ENCODE measurements at places on chromosomes 6 and 20.

GRCh38 chr6:5422321-5422915 is 161.1 kb downstream of the FARS2 start:
- DNase-seq, result peak; percentile 2

GRCh38 chr6:28340310-28341095 is 4.6 kb upstream of the ZSCAN31 start:
- no peak for DNase-seq

GRCh38 chr6:128412680-128413079 is 107.7 kb downstream of the PTPRK start:
- no peak for DNase-seq

GRCh38 chr20:64176551-64176950 is 12.3 kb downstream of the MYT1 start:
- no peak for DNase-seq

DNA sequence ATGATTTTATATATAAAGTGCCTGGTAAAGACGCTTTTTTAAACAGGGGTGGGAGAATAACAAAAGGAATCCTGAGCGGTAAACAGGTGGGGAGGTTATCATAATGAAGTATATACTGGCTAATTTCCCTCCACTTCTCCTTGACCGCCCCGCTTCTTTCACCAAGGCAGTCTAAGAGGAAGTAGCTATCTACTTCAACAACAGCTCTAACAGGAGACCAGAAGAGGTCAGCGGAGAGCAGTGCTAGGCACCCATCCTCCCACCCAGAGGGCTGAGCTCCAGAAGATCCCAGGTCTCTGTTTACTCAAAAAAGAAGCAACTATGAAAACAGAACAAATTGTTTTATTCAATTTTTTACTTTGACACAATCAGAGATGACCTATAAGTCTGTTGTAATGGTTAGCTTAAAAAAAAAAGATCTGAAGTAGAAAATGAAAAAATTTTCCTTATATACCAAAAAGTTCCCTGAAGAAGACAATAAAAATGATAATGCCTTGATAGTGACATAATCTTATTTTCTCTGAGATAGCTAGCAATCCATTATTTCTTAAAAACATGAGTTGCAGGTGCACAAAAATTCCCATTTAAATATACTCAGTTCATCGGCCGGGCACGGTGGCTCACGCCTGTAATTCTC is 141.1 kb downstream of the PDSS2 start:
- DNase-seq, result peak; percentile 13

GRCh38 chr6:87154641-87154992 is 748 bp upstream of the ZNF292 start:
- DNase-seq, result no peak

DNA sequence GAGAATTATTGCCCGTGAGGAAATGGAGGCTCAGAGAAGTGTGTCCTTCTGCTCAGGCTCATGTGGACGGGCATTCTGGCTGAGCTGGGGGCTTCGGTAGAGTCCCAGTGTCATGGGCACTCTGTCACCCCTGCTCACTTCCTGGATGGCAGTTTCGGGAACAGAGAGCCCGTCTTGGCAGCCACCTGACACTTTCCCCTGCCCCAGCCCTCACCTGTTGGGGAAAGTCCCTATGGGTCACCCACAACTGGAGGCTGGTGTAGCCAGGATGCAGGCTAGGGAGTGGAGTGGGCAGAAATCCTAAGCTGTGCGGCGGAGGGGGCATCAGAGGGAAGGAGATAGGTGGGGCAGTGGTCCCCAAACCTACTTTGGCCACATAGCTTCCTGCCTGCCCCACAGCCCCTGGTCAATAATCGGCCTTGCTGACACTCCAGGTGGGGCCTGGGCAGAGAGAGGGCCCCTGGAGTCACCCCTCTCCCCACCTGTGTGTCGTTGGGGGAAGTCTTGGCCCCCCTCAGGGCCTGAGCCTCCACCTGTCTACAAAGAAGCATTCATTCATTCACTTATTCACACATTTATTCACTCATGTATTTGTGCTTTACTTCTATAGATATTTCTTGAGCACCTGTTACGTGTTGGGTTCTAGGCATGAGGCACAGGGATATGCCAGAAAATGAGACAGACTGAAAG is 40.5 kb downstream of the SNAI1 start:
- no peak for DNase-seq

GRCh38 chr6:157172231-157172701 is 151.1 kb downstream of the TMEM242 start:
- no peak for DNase-seq

DNA sequence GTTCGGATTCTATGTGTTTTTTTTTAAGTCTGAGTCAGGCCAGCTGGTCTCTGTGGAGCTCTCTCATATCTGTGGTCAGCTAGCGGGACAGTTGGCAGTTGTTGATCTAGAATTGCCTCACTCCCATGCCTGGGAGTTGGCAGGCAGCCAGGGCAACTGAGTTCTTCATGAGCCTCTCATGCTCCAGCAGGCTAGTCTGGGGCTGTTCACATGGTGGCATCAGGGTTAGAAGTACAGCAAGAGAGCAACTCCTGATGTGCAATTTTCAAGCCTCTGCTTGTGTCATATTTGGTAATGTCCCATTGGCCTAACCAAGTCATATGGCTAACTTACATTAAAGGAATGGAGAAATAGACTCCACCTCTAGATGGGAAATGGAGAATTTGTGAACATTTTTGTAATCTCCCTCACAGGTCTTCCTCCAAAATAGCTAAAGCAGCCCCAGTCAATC is 6.7 kb upstream of the IFT52 start:
- DNase-seq, result no peak

GRCh38 chr6:149248693-149249369 is 68.7 kb upstream of the TAB2 start:
- peak; percentile 58 for DNase-seq

GRCh38 chr6:73734832-73735453 is 38.9 kb downstream of the CD109 start:
- DNase-seq, result no peak

DNA sequence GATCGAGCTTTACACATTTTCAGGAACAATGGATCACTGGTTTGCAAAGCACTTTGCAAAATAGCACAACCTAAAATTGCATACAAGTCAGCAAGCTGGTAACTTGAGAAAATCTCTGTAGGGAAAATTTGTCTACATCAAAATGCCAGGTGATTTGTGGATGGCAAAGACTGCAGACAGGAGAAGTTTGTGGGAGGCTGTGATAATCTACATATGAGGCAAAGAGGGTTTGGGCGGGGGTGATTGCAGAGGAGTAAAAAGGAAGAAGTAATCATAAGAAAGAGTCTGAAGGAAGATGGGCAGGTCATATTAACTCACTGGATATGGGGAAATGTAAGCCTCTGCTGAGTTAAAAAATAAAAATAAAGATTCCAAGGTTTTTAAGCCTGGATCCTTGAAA is 166.3 kb upstream of the STXBP5 start:
- DNase-seq, result no peak

DNA sequence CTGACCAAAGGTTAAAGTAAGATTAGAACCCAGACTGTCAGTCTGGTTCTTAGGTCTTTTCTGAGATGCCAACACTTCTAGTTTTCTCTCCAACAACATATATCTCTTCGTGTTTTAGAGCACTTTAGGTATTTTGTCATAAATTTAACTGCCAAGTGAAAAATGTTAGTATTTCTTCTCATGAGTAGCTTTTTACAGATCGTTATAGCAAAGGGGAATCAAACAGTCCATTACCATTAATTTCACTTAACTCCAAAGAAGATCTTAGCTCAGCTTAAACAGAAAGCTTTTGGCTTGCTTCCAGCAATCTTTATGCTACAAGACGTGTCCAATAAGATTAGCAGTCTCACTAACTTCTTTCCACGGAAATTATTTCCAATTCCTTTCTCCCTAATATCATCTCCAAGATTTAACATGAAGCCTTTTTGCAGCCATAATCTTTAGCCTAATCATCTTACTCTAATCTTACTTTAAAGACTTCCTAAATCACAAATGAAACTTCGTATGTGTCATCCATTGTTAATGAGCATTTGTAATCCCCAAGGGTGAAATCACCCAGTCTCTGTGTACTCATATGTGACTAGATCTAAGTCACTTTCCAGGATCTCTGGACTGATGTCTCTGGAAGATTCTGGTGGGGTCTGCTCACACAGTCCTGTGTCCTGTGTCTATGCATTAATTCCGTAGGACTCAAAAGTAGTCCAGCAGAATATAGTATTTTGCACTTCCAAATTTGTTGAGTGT is 38.7 kb downstream of the MOXD1 start:
- no peak for DNase-seq

- no peak for DNase-seq
Observed at GRCh38 chr20:16166737-16167136, 406.5 kb downstream of the KIF16B start.

GRCh38 chr6:27531772-27532459 is 59.0 kb upstream of the ZNF184 start:
- no peak for DNase-seq

- no peak for DNase-seq
Observed at GRCh38 chr6:39428816-39429215, 106.3 kb upstream of the KCNK16 start.

DNA sequence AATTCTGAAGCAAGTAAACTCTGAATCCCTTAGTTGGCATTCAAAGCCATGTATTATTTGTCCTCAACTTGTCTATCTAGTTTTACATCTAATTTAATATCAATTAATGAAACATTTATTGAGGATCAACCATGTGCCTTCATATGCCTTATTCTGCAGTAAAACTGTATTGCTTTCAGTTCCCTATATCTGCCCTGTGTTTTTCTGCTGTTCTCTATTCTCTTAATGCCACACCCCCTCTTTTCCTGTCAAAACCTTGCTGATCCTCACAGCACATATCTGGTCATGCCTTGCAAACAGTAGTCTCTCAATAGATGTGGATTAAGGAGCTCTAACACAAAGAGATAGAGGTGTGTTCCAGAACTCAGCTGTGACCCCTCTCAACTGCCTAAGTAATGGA is 2.0 kb downstream of the FIG4 start:
- no peak for DNase-seq

DNA sequence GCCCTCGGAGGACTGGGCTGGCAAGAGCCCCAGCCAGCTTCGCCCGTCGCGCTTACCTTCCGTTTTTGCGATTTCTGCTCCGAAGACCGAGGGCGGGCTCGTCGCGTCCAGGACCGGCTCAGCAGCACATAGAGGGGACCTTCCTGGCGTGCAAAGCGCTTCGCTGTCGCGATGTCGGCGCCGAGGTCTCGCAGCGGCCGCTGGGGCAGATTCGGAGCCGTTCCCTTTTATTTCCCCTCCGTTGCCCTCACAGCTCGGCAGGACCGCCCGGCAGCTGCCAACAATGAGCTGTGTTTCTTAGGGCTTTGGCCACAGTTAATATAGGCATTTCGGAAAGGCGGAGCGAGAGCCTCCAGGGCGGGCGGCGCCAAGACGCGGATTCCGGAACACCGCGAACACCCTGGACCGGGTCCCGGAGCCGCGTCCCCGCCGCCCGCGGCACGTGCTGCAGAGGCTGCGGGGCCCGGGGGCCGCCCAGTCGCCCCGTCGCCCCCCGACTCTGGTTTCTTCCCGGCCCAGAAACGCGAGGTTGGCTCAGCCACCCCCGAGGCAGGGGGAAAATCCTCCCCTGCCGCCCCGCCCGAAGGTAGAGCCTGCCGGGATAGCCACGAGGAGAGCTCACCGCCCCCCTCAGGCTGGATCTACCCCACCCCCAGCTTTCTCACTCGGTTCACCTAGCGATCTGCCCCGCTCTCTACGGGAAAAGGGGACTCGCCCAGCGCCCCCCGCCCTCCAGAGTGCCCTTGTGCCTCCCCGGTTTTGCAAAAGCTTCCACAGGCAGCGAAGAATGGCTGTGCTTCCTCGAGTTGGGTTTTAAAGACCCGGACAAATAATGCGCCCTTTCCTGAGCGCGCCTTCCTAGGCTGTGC is at the start of gene CITED2:
CITED2 (minus strand) TSS at position 292 of the 869 bp plus-strand sequence. CDS start 704 bp downstream, outside the sequence.
- peak; percentile 96 for DNase-seq

GRCh38 chr20:39067526-39068216 is 105.5 kb downstream of the DHX35 start:
- no peak for DNase-seq
